Uterine smooth muscle cell (primary cell): ENCODE measurements at places on chromosomes 4 and X. TPM values are rescaled to one million over a fixed set of nuclear protein-coding genes. Genes with fewer than 3 reads are reported as not detected.

Gene TIGD2
- 9.2 and 12.5 TPM in 2 replicates for total RNA-seq

Gene TMEM164
- 11.5 and 32.6 TPM in 2 replicates for total RNA-seq

Gene DUSP21
- total RNA-seq = not detected in 2 replicates

Gene TRMT10A
- 10.7 and 12.6 TPM in 2 replicates for total RNA-seq

Gene COMMD8
- total RNA-seq = 28.5 and 36.5 TPM in 2 replicates

Gene GPR173
- 2.5 and 3.1 TPM in 2 replicates for total RNA-seq

Gene GAB3
- 0.77 and 1.4 TPM in 2 replicates for total RNA-seq

Gene NMU
- total RNA-seq = 1.3 TPM in 1 of 2 replicates, not detected in the other

Gene VCX3A
- total RNA-seq = not detected in 2 replicates

Gene POF1B
- not detected in 2 replicates for total RNA-seq

Gene ZXDB
- total RNA-seq = 9.0 and 13.2 TPM in 2 replicates

Gene RNF175
- 0.11 and 0.25 TPM in 2 replicates for total RNA-seq

Gene HS3ST1
- total RNA-seq = under 0.01 TPM in 1 of 2 replicates, not detected in the other

Gene HAND2
- 22.7 and 26.9 TPM in 2 replicates for total RNA-seq

Gene ADH1A
- not detected in 2 replicates for total RNA-seq

Gene UGT2B10
- not detected in 2 replicates for total RNA-seq

Gene CFAP299
- 1.7 and 2.0 TPM in 2 replicates for total RNA-seq

Gene GABRG1
- total RNA-seq = not detected in 2 replicates

Gene IL2
- total RNA-seq = not detected in 2 replicates

Gene PPP1R2C
- not detected in 2 replicates for total RNA-seq

Gene PHOX2B
- total RNA-seq = not detected in 2 replicates

Gene NHS
- total RNA-seq = 2.3 and 4.6 TPM in 2 replicates

Gene UGT2B11
- not detected in 2 replicates for total RNA-seq

Gene GPRIN3
- 0.12 and 0.22 TPM in 2 replicates for total RNA-seq

Gene NLGN3
- under 0.01 and 0.12 TPM in 2 replicates for total RNA-seq

Gene GLOD5
- total RNA-seq = not detected in 2 replicates

Gene GATA1
- total RNA-seq = not detected in 2 replicates

Gene TEC
- 1.3 and 1.4 TPM in 2 replicates for total RNA-seq

Gene ZNF630
- 1.00 and 1.5 TPM in 2 replicates for total RNA-seq

Gene IQSEC2
- total RNA-seq = 4.8 and 5.1 TPM in 2 replicates

Gene TLR1
- 2.1 and 2.5 TPM in 2 replicates for total RNA-seq

Gene MAP7D2
- under 0.01 and 0.25 TPM in 2 replicates for total RNA-seq

Gene AADAT
- total RNA-seq = 4.5 and 4.6 TPM in 2 replicates

Gene ADGRG2
- under 0.01 TPM in 1 of 2 replicates, not detected in the other for total RNA-seq

Gene BMP3
- total RNA-seq = under 0.01 TPM in 2 replicates

Gene MAGEB17
- total RNA-seq = not detected in 2 replicates

Gene XAGE5
- total RNA-seq = not detected in 2 replicates

Gene CCDC149
- total RNA-seq = 8.2 and 13.5 TPM in 2 replicates

Gene LONRF3
- 0.44 and 1.00 TPM in 2 replicates for total RNA-seq

Gene PLXNB3
- 5.5 and 8.1 TPM in 2 replicates for total RNA-seq

Gene ALG13
- 34.4 and 41.2 TPM in 2 replicates for total RNA-seq
